T-helper 22 cell (primary cell): ENCODE measurements at places on chromosomes 3 and 15.

DNA sequence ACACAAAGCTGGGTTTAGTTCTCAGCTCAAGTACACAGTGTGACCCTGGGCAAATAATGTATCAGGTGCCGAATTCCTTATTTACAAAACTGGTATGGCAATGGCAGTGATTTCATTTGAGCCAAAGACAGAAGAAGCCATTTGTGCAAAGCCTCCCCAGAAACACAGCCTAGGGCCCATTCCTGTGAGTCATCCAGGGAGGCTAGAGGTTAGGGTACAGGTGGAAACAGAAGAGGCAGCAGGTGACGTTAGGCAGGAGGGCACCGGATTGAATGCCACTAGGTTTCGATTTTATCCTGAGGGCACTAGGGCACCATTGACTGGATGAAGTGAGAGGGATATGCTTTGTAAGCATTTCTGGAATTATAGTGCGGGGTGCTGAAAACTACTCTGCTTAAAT is 766.9 kb upstream of the NR2F2 start:
- DNase-seq: no peak

DNA sequence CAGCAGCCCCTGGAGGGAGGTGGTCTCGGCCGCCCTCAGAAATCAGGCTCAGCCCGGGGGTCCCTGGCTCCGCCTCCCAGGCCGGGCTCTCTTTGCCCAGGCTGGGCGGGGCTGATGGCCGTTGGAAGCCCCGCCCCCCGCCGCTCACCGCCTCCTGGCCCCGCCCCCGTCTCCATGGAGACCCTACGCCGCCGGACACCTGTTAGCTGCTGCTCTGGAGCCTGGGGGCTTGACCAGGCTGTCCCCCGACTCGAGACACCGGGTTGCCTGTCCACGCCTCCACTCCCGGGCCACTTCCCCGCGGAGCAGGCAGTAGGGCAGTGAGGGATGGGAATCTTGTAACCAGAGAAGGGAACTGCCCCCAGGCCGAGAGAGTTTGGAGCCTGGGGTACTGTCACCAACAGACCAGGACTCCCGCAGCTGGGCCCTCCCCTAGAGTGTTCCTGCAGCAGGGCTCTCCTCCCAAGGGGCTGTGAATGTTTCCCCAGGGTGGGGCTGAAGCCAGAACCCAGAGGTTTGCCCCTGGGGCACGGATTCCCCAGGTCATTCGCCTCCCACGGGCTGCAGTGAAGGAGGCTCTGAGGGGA is 27.8 kb upstream of the RPL32 start:
- no peak for DNase-seq

DNA sequence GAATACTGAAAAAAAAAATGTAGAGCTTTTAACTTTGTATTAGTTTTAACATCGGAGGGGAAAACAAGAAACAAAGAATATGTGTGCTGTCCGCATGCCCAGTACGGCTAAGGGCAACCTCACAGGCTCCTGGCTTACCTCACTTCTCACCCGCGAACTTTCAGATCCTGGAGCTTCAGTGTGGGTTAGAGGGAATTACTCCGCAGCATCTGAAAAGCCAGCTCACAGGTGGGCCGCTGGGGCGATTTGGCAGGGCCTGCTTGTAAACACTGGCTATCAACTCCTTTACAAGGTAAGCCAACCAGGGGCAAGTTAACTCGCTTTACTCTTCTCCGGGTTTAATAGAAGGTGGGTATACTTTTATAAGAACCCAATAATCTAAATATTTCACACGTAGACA is 152.7 kb upstream of the ICE2 start:
- DNase-seq: no peak

DNA sequence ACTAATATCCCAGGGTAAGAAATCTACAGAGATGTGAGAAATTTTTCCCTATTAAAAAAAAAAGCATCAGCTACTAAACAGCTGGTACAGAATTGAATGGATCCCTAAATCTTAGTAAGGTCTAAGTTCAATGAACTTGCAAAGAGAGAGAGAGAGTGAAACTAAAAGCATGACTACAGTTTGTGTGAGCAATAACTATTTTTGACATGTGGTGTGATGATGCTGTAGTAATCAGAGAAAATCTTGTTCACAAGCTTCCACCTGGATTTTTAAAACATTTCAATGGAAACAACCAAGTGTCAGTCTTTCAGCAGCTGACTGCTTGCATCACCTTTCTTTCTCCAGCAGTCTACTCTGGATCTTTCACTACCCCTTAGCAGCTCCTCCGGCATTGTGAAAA is 45.2 kb upstream of the ABI3BP start:
- DNase-seq: no peak
